ENCODE measurements at places on chromosomes 16 and 17.

DNA sequence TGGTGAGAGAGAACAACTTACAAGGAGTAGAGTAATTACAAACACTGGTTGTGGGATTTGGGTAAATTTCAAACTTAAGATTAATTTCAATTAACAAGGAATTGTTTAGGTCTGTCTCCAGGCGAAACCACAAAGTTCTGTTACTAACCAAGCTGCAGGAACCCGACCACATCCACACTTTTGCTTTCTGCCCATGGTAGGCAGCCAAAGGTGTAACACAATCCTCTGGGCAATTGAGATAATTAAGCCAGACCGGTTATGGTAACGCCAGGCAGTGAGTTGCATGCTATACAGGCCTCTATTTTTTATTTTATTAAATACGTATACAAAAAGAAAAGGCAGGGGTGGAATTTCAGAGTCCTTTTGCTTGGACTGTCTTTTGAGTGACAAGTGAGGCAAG is 12.0 kb downstream of the KCNJ2 start:
- DNase-seq, result no peak

GRCh38 chr16:86857807-86858206 is 279.5 kb downstream of the FOXL1 start:
- no peak for DNase-seq

GRCh38 chr17:50240851-50241250 is 33.4 kb upstream of the TMEM92 start:
- DNase-seq, result no peak

DNA sequence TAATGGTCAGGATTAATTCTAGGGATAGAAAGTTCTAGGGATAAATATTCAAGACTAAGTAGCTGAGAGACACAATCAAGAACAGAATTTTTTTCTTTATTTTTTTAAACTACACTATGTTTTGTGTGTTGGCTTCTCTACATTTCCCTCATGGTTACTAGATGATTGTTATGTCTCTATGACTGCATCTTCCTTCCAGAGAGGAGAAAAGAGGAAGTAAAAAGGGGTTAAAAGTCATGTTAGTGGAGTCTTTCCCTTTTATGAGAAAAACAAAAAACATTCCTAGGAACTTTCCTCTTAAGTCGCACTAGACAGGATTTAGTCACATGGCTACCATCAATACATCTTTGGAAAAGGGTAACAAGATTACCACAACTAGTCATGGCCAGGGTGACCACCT is 375.0 kb downstream of the KCNJ2 start:
- DNase-seq, result no peak

DNA sequence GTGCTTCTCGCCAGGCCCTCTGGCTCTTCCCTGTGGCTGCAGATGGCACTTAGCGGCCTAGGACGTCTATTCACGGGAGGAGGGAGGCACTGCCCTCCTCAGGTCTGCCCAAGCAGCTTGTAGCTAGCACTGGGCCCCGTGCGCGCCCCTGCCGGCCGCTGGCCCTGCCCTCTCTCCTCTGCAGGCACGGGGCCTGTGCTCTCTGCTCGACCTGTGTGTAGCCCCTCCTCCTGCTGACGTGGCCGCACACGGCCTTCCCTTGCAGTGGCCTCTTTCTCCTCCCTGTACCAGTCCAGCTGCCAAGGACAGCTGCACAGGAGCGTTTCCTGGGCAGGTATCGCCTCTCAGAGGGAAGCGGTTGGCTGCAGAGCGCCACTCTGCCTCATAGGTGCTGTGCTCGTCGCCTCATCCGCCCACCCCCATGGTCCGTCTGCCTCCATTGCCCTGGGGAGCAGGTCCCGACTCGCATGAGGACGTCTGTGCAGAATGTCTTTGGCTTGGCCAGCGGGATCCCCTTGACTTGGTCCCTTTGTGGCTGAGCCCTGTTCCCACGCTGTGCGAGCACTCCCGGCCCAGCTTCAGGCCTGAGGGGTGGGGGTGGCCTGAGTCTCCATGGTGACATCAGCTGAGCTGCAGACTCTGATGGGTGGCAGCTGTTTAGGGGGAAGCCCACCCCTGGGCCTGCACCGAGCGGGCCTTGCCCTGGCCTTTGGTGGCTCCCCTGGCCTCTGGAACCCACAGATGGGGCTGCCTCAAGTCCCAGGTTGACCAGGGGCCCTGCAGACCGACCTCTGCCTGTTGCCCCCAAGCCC is 34.6 kb downstream of the TSC2 start:
- no peak for DNase-seq

GRCh38 chr16:11685844-11686618 is 17.8 kb downstream of the SNN start:
- DNase-seq, result no peak

- no peak for DNase-seq
These were observed 26.1 kb downstream of the GLG1 start for GRCh38 chr16:74580833-74581232.

- no peak for DNase-seq
These were observed 7.4 kb upstream of the PPP1R9B start for GRCh38 chr17:50157891-50158290.

DNA sequence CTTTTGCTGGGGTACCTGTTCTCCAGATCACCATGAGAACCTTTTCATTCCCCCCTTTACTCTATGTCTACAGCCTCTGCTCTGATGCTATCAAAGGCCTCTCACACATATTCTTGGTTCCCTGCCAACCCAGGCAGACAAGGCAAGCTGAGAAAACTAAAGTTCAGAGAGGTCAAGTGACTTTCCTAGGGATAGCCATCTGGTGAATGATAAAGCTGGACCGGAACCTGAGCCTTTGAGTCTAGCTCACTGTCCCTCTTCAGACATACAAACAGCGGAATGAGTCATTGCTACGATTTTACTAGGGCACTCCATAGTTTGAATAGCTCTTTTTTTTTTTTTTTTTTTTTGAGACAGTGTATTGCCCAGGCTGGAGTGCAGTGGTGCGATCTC is 73.3 kb downstream of the XYLT1 start:
- DNase-seq, result peak; percentile 71

GRCh38 chr16:58020628-58021521 is 4.7 kb upstream of the MMP15 start:
- no peak for DNase-seq

- DNase-seq, result no peak
These were observed 11.3 kb upstream of the RPL13 start for GRCh38 chr16:89549007-89549700.

DNA sequence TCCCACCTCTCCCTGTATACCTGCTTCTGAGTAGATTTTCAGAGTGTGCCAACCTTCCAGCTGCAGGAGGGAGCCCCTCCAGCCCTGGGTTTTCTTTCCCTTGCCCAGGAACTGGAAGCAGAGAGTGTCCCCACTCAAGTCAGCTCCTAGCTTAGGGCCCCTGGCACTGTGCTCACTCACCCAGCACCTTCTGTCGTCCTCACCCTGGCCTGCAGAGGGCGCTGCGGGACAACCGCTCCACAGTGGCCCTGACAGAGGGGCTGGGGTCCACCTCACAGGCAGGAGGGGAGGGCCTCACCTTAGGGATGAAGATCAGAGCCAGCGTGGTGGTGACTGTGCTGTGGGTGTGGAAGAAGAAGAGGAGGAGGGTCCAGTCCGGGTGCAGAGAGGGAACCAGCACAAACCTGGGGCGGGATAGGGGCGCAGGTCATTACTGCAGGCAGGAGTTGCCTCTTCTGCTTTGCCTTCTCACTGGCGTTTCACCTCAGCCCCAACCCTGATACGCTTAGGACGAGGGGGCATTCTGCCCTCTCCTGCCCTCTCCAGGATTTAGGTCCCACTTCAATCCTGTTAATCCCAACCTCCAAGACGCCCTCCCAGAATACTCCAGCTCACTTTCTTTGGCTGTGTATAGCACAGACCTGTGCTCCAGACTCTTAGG is 10.0 kb downstream of the GPR179 start:
- no peak for DNase-seq

GRCh38 chr16:48438414-48438813 is 53.2 kb upstream of the SIAH1 start:
- DNase-seq, result no peak

- no peak for DNase-seq
These were observed 3.3 kb downstream of the LRRC46 start for GRCh38 chr17:47834756-47835155.

- no peak for DNase-seq
These were observed 16.2 kb downstream of the LUC7L start for GRCh38 chr16:212999-213398.

All from NCI-H524 treated with DMSO at 0.1 percent for 48 hours (cell line).